M059J (cell line): ENCODE measurements at places on chromosomes 3 and 15. TPM values are rescaled to one million over a fixed set of nuclear protein-coding genes. Genes with fewer than 3 reads are reported as not detected.

Gene AGBL1
- total RNA-seq = not detected in 2 replicates

Gene CYP19A1
- 0.12 and 0.86 TPM in 2 replicates for total RNA-seq

Gene UMPS
- 36.9 and 43.9 TPM in 2 replicates for total RNA-seq

Gene CLDN18
- not detected in 2 replicates for total RNA-seq

Gene TIMP4
- total RNA-seq = 5.1 and 8.9 TPM in 2 replicates

Gene TICRR
- 6.6 and 12.0 TPM in 2 replicates for total RNA-seq

Gene PRR23C
- not detected in 2 replicates for total RNA-seq

Gene DNAJA4
- total RNA-seq = 2.3 TPM in 1 of 2 replicates, not detected in the other

Gene HTR3D
- not detected in 2 replicates for total RNA-seq

Gene CERS3
- not detected in 2 replicates for total RNA-seq

Gene ADAMTSL3
- not detected in 2 replicates for total RNA-seq

Gene NR2E3
- total RNA-seq = 0.12 TPM in 1 of 2 replicates, not detected in the other

Gene CLDN1
- total RNA-seq = 1.5 and 1.8 TPM in 2 replicates

Gene CCDC14
- total RNA-seq = 42.8 and 59.8 TPM in 2 replicates

GRCh38 chr15:77530576-77530975 lies 102.1 kb downstream of the LINGO1 start:
- no peak for DNase-seq

GRCh38 chr3:45126730-45127129 lies 19.4 kb downstream of the CDCP1 start:
- peak; percentile 44 for DNase-seq

DNA sequence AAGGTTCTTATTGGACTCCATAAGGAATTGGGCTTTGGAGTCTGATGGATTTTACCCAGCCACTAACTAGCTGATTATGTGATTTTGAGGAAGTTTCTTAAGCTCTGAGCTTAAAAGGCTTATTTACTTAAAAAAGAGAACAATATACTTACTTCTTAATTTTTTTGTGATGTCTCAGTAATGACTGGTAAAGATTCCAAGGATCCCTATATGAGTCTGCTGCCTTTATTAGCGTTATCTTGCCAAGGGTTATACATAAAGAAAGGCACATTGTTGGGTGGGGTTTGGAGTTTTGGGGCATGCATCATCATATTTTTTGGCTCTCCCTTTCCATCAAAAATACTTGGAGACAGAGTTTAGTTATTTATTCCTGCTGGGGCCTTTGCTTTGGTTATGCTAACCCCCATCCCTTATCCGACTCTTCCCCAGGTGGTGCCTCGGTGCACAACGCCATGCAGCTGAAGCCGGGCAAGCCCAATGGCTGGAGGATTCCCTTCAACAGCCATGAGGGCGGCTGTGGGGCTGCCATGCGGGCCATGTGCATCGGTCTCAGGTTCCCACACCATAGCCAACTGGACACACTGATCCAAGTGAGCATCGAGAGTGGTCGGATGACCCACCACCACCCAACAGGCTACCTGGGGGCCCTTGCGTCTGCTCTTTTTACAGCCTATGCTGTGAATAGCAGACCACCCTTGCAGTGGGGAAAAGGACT lies 6.7 kb downstream of the ADPRH start:
- DNase-seq = no peak

DNA sequence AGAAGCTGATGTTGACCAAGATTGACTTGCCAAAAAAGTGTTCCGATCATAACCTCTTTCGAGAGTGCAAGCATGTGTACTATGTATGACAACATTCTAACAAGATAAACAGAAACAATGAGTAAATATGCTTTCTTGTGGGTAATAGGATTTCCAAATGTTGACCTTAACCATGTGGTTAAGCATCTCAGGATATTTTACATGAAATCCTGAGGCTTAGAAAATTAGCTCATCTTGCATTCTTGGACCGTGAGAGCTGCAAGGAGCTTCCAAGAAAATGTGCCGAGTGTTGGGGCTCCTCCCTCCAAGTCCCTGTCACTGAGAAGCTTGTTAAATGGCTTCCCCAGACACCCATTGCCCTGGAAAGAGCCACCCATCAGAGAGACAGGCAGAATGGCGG lies 50.1 kb downstream of the C3orf20 start:
- DNase-seq = peak; percentile 12

DNA sequence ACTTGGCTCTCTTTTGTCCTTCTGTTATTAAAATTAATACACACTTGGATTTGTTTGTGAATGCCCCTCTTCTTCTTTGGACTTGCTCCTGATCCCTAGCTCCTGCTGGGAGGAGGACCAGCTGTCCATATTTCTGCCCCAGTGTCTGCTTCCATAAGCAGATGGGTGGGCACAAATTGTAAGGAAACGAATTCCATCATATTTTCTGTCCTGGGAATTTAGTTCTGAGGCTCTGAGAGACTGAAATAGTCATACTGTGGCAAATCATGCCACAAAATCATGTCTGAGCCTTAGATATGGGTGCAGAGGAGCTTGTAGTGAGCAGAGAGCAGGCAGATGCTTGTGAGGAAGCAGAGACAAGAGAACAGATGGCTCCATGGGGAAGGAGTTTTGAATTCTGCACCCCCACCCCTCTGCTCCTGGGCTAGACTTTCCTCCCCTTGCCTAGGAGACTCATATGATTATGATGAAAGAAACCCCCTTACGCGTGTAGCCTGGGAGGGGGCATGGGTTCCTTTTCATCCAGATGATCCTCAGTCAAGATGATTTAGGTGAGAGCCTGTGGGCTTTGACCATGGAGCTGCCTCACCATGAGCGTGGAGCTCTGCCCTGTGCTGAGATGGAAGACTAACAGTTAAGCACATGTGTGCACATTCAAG lies 50.6 kb downstream of the SV2B start:
- DNase-seq = no peak

DNA sequence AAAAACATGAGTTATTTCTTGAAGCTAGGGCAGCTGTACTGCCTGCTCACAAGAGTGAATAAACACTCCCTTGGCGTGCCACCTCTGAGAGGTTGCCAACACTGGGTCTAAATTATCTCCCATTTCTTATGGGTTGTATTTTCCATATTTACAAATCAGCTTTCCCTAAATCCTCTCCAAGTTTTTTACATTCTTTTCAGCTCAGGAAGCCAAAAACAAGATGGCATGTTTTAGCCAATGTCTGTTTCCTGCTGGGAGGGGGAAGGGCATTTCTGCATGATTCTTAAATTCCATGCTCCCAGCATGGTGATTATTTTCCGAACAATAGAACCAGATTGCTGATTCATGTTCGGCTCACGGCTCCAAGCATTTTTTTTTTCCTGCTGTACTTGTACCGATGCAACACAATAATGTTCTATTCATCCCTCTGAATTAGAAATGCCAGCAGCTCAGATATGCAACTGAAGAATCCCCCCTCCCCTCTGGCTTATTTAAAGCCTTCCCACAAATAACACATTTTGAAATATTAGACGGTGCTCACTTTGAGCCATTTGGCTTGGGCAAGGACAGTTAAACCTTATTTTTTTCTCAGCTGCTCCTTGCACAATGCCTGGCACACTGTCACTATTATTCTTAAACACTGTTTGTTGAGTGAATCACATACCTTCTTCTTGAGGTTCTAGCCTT lies 252.5 kb downstream of the THRB start:
- peak; percentile 70 for DNase-seq

GRCh38 chr15:45048794-45049631 lies 26.0 kb downstream of the SORD start:
- no peak for DNase-seq

- no peak for DNase-seq
Observed at GRCh38 chr3:39419742-39420315, 13.3 kb downstream of the RPSA start.

DNA sequence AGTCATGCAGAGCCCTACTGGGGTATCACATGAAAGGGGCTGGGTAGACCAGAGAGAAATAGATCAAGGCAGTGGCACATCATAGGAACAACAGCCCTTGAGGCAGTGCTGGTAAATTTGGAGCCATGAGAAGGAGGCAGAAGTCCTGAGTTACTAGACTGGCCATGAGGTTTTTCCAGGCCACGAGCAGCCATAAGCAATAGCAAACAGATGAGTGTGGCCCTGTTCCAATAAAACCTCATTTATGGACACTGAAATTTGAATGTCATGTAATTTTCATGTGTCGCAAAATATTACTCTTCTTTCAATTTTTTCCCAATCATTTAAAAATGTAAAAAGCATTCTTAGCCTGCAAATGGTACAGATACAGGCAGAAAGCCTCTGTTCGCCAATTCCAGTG lies 28.1 kb upstream of the LRRN1 start:
- no peak for DNase-seq

GRCh38 chr3:170864525-170865208 lies 5.3 kb downstream of the RPL22L1 start:
- peak; percentile 22 for DNase-seq

- DNase-seq = peak; percentile 73
Observed at GRCh38 chr3:120025520-120025919, 68.7 kb downstream of the GSK3B start.

GRCh38 chr3:194308601-194309449 lies 42.3 kb downstream of the CPN2 start:
- DNase-seq = no peak

DNA sequence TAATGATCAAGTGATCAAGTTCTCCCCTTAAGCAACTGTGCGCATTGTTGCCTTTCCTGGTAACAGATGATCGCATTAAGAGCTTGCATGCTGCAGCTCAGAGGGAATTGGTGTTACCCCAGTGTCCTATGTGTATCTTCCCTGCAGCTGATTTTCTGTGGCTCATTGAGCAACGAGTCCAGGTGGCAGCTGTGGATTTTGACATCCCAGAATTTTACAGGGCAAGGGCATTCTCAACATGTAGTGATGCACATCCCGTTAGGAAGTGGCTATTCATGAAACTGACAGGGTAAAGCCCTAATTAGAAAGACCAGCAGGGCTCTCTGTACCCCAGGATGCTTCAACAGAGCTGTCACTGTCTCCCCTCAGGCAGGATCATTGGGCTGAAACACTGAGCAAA lies 232.8 kb downstream of the AGBL1 start:
- no peak for DNase-seq

GRCh38 chr3:4999531-5000184 lies 20.4 kb downstream of the BHLHE40 start:
- peak; percentile 53 for DNase-seq

DNA sequence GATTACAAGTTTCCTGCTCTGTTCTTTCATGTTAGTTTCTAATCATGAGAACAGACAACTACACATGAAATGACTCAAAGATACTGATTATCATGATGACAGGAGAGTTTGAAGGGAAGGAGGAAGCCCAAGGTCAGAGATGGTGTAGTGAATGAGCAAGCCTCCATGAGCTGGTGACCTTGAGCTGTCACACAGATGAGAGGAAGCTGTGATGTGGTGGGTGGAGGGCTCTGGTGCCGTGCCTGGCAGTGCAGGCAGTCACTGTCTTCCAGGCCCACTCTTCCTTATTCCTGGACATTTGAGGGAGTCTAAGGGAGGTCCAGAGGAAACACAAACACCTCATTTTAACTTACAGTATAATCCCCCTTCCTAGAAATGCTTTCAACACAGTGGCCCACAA lies 133.4 kb upstream of the ROPN1 start:
- DNase-seq = no peak

DNA sequence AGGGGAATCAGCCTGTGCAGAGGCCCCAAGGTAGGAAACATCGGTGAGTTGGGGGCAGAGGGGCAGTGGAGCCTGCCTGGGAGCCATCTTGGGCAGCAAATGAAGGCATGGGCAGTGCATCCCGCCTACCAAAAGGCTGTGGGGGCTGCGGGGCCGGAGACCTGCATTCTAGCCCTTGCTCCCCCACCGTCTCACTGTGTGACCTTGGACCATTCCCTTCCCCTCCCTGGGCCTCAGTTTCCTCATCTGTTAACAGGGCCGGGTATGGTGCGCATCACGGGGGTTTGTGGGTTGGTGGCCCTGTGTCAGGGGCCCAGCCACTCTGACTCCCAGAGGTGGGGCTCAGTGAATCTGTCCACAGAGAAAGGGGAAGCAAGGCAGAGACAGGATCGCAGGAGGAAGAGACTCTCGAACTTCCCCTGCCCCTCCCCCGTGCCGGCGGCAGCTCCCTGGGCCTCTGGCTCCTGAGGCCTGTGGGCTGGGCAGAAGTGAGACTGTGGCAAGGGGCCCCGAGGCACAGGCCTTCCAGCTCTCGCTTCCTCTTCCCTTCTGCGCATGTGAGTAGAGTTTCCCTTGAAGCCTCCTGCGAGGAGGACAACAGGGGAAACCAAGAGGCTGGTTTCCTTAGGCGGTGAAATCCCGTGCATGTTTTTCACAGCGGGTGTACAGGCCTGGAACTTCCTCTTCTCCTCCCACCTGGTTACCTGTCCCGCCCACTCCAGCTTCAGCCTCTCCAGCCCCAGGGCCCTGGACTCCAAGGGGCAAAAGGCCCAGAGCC lies 42.9 kb downstream of the IDH2 start:
- no peak for DNase-seq

DNA sequence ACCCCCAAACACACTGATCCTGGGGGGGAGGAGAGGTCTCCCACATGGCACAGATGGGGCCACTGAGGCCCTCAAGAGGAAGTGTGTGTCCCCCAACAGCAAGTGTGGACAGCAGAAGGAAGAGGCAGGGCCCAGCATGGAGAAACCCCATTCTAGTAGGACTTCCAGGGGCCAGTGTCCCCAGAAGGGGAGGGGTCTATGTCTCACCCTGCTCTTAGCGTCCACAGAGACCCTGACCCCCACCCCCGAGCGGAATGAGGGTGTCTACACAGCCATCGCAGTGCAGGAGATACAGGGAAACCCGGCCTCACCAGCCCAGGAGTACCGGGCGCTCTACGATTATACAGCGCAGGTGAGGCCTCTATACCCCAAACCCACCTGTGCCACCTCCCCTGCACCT lies 35.3 kb downstream of the TSPAN3 start:
- DNase-seq = no peak

GRCh38 chr3:155753038-155753639 lies 8.3 kb upstream of the PLCH1 start:
- DNase-seq = peak; percentile 51

- peak; percentile 2 for DNase-seq
Observed at GRCh38 chr15:83694015-83694414, 40.1 kb downstream of the ADAMTSL3 start.

GRCh38 chr3:188663839-188664238 lies 507.9 kb upstream of the TPRG1 start:
- DNase-seq = no peak

DNA sequence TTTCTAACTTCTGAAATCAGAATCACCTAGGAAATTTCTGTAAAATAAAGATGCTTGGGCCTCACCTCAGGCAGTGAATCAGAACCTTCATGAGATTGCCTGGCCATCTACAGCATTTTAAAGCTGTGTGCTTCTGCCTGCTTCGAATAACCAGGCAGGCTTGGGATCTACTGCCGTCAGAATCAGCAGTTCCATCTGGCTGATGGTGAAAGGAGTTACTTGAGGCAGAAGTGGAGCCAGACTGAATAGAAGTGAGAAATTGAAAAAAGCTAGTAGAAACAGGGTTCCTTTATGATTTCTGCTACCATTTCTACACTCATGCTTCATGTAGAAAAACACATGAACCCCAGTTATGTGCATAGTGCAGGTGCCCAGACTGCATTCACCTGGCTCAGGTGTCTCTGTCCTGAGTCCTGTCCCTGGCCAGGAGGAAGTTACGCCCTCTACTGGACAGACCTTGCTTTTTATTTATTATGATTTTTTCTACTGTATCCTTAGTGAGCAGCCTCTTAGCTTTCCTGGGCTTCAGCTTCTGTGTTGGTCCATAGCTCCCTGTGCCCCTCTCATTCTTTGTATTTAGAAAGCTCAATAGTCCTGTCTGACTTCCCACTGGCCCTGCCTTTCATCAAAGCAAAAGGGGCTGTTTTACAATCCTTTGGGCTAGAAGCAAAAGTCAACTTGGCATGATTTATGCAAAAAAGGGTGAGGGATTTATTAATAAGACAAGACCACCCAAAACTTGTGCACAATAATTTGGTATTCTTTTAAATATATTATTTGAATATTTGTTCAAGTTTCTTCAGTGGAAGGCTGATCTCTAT lies 200.8 kb upstream of the GOLGA6L4 start:
- no peak for DNase-seq
